Activated CD8-positive, alpha-beta T cell treated with anti-CD3 and anti-CD28 coated beads for 36 hours (primary cell): ENCODE measurements at places on chromosomes 4 and X. TPM values are rescaled to one million over a fixed set of nuclear protein-coding genes. Genes with fewer than 3 reads are reported as not detected.

GRCh38 chr4:8586671-8587468, 5.7 kb upstream of the CPZ start:
- DNase-seq: no peak

DNA sequence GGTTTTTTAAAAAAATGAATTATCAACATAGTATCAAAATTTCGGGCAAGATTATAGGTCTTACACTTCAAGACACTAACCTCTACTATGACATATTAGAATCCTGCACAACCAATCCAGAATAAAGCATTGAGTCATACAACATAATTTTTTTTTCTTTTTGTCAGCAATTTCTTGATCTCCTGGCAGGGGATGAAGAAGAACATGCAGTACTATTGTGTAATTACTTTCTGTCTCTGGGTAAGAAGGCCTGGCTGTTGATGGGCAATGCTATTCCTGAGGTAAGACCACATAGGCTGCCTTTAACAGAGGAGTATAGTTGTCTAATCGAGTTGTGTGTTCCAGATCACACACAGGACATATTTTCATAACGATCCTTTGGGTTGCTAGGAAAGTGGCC, 67.5 kb downstream of the FBXL5 start:
- no peak for DNase-seq

- DNase-seq: no peak
Measured at GRCh38 chr4:70488748-70489147, 16.8 kb downstream of the MUC7 start.

- no peak for DNase-seq
Measured at GRCh38 chr4:5361968-5362367, 310.7 kb downstream of the STK32B start.

GRCh38 chrX:40844471-40844870, 109.1 kb upstream of the MED14 start:
- no peak for DNase-seq

- DNase-seq: no peak
Measured at GRCh38 chr4:74319470-74319869, 11.2 kb downstream of the EPGN start.

DNA sequence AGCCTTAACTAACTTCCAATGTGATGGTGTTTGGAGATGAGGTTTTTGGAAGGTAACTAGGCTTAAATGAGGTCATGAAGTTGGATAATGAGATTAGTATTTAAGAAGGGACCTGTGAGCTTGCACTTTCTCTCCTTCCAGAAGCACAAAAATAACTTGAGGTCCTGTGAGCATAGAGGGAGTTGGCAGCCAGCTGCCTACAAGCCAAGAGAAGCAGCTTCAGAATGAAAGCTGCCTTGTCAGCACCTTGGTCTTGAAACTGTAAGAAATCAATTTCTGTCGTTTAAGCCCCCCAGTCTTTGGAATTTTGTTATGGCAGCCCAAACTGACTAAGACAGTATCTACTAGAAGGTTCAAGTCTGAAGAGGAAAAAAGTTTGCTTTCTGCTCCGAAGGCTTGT, 280.2 kb upstream of the GALNTL6 start:
- DNase-seq: no peak

GRCh38 chrX:149910178-149910695, 19.1 kb upstream of the HSFX4 start:
- no peak for DNase-seq

GRCh38 chrX:112642349-112642748, 37.4 kb downstream of the LHFPL1 start:
- peak; percentile 31 for DNase-seq

DNA sequence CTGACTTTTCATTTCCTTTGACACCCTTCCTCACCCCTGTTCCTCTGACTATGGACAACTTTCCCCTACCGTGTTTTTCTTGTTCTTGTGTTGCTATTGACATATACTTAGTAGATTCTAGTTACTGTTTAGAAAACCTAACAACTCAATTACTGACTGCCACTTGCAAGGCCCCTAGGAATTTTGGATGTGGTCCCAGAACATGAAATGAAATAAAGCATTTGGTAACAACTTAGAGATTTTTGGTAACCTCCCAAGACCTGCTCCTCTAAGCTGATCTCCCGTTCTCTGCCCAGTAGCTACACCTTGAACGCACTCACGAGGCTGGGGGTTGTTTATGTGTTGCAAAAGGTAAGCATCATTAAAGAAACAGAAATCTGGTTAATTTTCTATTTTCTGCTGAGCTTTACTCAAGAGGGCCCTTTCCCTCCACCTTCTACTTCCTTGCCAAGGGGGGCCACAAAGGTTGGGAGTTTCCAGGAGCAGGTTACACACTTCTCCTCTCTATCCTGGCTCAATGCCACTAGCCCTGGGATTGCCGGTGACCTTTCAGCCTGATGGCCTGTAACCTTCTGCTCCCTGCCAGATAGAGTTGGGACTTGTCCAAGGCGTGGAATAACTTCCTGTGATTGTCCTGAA, 20.5 kb downstream of the GAB3 start:
- no peak for DNase-seq

GRCh38 chr4:38194047-38194602, 233.9 kb downstream of the PTTG2 start:
- DNase-seq: no peak

- DNase-seq: no peak
Measured at GRCh38 chr4:5267408-5267807, 216.1 kb downstream of the STK32B start.

- no peak for DNase-seq
Measured at GRCh38 chr4:94525993-94526728, 74.4 kb downstream of the PDLIM5 start.

Gene SSX4
- not detected for total RNA-seq

Gene GUCY1A1
- total RNA-seq: 0.45 TPM

Gene GATA1
- not detected for total RNA-seq

Gene F11
- not detected for total RNA-seq

Gene TLR3
- not detected for total RNA-seq

Gene SHROOM4
- not detected for total RNA-seq

Gene FDCSP
- not detected for total RNA-seq

Gene CPE
- total RNA-seq: not detected

Gene PNMA6F
- not detected for total RNA-seq

Gene RBMX2
- total RNA-seq: 27.9 TPM

Gene KCNE5
- 0.29 TPM for total RNA-seq

Gene TMEM187
- total RNA-seq: 4.4 TPM

Gene ODAPH
- not detected for total RNA-seq
